ENCODE measurements at places on chromosomes 1 and 21. TPM values are rescaled to one million over a fixed set of nuclear protein-coding genes. Genes with fewer than 3 reads are reported as not detected.

GRCh38 chr1:87179076-87179810 lies 149.4 kb upstream of the LMO4 start:
- DNase-seq = no peak

DNA sequence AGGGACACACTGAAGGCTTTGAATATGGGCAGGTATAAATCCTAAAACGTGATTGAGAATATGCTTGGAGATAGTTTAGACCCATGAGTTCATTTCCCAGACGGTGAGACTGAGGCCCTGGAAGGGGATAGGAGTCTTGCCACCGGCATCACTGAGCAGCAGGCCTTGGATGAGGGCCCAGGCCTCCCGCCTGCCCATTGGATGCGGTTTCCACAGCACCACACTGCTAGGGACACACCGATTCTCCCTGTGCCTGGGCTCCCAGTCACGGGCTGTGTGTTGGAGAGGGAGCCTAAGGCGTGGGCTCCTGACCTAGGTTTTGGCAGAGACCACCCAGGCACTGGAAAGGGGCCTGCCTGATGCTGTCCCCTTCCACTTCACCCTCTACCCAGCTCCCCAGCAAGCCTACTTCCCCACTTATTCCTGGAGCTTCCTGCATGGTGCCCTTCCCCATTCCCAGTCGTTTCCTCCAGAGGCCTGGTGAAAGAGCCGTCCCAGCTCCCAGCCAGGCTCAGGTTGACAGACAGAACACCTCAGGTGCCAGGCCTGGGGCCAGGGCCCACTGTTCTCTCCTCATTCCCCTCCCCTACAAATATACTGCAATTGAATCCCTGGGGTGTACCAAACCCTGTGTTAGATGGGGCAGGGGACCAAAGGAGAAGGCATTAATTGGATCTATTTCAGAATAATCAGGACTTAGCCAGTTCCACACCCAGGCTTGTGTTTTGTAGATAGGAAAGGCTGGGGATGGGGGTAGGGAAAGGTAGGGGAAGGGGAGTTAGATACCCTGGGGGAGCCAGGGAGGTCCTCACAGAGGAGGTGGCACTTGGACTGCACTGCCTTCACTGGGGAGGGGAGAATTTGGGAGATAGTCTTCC lies 3.4 kb downstream of the FOXO6 start:
- DNase-seq = no peak

DNA sequence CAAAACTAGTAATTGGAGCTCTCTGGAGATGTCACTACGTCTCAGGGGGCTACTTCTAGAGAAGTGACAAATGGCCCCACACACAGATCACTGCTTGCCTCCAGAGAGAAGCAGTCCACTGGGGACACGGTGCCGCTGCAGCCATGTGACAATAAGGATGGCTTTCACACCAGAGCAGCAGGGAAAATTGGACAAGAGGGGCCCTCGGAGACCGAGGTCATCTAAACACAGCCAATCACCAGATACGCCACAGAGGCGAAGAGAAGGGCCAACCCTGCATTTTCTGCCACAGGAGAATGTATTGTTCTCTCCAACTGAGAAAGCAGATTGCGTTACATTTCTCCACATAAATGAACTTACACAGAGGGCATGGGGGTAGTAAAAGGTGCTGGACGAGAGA lies 51.2 kb upstream of the TIAM1 start:
- no peak for DNase-seq

GRCh38 chr1:7616953-7617352 lies 154.1 kb upstream of the VAMP3 start:
- DNase-seq = no peak

GRCh38 chr1:194045416-194045815 lies 859.0 kb upstream of the B3GALT2 start:
- DNase-seq = no peak

DNA sequence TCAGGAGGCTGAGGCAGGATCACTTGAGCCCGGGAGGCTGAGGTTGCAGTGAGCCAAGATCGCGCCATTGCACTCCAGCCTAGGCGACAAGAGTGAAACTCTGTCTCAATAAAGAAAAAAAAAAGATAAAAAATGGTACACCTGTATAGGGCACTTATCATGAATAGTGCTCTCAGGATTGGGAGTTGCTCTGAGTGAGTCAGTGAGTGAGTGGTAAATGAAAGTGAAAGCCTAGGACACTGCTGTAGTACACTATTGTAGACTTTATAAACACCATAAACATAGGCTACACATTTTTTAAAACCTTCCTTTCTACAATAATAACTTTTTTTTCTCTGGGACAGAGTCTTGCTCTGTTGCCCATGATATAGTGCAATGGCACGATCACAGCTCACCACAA lies 16.8 kb downstream of the PHTF1 start:
- DNase-seq = no peak

GRCh38 chr1:64019818-64020217 lies 183.6 kb upstream of the UBE2U start:
- DNase-seq = no peak

- DNase-seq = no peak
These were observed 15.3 kb downstream of the ERI3 start for GRCh38 chr1:44339731-44340130.

DNA sequence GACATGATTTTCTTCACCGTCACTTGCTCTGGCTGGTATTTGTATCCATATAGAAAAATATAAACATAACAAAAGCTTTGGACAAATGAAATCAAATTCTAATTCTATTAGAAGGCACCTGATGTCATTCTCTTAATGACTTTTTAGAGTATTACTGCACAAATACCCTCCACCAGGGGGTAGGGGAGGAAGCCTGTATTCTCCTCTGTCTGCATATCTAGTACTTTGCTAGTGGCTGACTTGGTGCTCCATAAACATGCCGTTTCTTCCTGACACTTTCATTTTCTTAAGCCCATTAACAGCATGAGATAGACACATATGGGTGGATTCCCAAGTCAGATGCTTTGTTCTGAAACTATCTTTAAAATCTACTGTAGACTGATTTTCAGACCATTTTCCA lies 20.6 kb upstream of the KCNJ15 start:
- DNase-seq = no peak

DNA sequence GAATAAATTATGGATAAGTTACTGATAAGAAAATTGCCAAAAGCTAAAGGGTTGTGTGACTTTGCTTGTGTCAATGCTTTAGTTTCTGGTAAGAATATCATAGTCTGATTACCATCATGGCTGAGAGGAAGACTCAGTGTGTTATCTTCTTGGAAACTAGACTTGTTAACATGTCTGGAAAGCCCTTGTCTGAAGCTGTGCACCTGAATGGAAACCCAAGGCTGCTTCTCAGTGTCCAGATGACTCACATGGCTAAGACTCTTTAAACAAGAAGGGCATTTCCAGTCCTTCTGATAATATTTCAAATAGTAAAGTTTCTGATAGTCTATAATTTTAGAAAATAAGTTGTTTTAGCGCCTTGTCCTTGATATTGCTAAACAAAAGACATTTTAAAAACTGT lies 1092.7 kb downstream of the PLA2G4A start:
- DNase-seq = no peak

DNA sequence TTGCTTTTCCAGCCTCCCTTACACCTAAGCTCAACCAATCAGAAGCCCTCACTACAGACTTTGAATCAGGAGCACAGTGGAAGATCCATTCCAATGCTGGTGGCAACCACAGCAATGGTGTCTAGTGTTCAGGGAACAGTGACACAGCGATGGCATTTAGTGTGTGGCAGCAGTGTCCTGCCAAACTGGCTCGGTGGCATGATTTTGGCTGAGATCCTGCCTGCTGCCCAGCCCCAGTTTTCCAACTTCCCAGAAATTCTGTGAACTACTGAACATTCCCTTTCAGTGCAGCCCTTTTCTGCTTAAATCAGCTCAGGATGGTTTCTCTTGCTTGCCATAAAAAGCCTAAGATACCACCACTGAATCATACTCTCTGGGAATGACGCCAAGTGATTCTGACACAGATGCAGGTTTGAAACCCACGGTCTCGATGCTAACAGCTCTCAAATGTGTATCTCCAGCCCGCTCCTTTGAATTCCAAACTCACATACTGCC lies 8.8 kb downstream of the ASAP3 start:
- DNase-seq = peak; percentile 49

- peak; percentile 15 for DNase-seq
These were observed 19.1 kb upstream of the LMX1A start for GRCh38 chr1:165375623-165376022.

- peak; percentile 22 for DNase-seq
These were observed 46.8 kb downstream of the PTPRU start for GRCh38 chr1:29282924-29283803.

- no peak for DNase-seq
These were observed 5.6 kb upstream of the TFF3 start for GRCh38 chr21:42320791-42321190.

DNA sequence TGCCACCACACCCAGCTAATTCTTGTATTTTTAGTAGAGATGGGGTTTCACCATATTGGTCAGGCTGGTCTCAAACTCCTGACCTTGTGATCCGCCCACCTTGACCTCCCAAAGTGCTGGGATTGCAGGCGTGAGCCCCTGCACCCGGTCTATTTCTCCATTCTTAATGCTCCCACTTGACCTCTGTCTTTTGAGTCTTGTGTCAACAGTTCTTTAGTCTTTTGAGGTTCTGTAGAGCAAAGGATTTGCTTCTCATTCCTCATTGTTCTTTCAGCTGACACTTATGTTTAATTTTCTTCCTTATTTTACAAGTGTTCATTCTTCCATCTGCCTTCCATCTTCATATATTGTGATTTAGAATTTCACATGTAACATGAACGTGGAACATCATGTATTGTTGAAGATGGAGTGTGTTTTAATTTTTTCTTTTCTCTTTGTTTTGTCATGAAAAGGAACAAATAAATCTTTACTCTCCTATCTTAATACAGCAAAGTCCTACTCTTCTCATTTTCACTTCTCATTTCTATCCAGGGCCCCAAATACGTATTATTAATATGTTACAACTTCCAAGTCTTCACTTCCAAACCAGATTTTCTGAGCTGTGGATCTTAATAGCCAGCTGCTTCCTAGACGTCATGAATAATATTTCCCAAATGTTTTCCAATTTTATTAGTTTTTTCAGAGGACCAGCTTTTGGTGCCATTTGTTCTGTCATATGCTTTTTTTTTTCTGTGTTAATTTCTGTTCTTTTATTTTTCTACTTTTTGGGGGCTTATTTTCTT lies 16.9 kb downstream of the MTF2 start:
- DNase-seq = no peak

DNA sequence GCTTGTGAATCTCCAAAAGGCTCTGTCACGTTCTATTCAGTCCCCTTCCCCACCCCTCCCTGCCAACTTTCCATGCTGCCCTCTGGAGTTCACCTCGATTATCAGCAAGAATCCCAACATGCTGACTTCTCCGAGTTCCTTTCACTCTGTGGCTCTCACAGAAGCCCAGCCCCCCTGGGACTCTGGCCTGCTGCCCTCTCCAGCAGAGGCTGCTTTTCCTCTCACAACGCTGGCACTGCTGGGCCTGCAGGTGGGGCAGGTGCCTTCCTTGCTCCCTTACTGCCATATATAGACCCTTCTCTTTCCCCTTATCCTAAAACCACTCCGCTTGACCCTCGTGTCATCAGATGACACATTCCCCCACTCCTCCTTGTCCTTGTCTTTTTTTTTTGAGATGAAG lies 10.2 kb upstream of the RNF186 start:
- no peak for DNase-seq

DNA sequence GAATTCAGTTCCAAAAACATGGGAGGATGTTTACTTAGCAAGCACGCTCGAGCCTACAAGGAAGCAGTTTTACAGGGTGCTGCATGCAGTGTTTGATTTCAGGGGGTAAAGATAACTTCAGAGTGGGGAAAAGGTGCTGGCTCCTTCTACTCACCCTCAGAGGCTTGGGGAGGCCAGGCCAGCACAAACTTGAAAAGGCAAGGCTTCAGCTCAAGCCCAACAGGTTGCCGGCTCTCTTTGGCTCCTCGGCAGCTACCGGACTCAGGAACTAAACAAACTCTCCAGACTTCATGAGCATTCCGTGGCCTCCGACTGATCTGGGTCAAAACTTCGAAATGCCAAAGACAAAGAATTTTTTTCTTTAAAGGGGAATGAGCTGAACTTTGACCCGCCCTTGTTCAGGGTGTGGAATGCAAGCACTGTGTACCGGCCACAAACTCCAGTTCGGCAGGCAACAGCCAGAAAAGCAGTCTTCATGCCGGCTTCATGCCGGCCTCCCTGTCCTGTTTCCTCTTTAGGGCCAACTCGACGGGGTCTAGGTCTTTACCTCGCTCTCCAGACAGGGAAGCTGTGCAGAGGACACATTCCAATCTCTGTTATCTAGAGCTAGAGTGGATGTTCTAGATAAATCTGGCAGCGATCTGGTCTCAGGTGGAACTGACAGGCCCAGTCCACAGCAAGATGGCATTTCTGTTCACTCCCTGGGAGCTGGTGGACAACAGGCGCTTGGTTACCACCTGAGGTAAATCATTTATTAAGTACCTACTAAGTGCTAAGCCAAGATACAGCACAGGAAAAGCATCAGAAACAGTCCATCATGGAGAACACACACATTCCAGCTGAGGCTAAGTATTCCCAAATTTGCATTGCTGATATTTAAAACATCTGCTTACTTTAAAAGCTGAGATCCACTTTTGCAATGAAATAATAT lies 75.0 kb downstream of the CD46 start:
- peak; percentile 66 for DNase-seq

GRCh38 chr21:30033441-30033840 lies 93.6 kb upstream of the GRIK1 start:
- no peak for DNase-seq

GRCh38 chr1:209549443-209550205 lies 33.9 kb upstream of the CAMK1G start:
- no peak for DNase-seq

- no peak for DNase-seq
These were observed 58.9 kb downstream of the ZC3H11B start for GRCh38 chr1:219553934-219554502.

DNA sequence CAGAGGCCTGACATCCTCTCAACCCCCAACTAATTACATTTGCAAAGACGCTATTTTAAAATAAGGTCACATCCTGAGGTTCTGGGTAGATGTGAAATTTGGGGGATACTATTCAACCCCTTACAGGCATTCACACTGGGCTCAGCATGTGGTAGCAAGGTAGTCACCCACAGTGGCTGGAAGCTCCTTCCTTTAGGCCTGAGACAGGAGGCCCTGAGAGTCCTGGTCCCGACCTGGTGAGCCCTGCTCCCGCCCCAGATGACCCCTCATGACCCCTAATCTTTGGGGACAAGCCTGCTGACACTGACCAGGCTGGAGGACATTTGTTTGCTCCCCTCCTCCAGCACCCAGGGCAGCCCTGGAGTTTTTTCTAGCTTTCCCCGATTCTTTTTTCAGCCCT lies 225.9 kb downstream of the DYRK1A start:
- no peak for DNase-seq

- no peak for DNase-seq
These were observed 17.4 kb downstream of the HYI start for GRCh38 chr1:43436371-43436770.

LDLRAD1 gene
- polyA plus RNA-seq = not detected

TNFAIP8L2 gene
- 0.06 TPM for polyA plus RNA-seq

FLG gene
- not detected for polyA plus RNA-seq

HSPB7 gene
- polyA plus RNA-seq = not detected

CHIA gene
- not detected for polyA plus RNA-seq

AADACL4 gene
- not detected for polyA plus RNA-seq

FCRL3 gene
- polyA plus RNA-seq = not detected

NUDC gene
- 42.5 TPM for polyA plus RNA-seq

ZNF678 gene
- 2.1 TPM for polyA plus RNA-seq

GPR157 gene
- polyA plus RNA-seq = 1.2 TPM

All from endothelial cell of umbilical vein (primary cell).